ENCODE measurements at places on chromosomes 11 and 22. TPM values are rescaled to one million over a fixed set of nuclear protein-coding genes. Genes with fewer than 3 reads are reported as not detected.

DNA sequence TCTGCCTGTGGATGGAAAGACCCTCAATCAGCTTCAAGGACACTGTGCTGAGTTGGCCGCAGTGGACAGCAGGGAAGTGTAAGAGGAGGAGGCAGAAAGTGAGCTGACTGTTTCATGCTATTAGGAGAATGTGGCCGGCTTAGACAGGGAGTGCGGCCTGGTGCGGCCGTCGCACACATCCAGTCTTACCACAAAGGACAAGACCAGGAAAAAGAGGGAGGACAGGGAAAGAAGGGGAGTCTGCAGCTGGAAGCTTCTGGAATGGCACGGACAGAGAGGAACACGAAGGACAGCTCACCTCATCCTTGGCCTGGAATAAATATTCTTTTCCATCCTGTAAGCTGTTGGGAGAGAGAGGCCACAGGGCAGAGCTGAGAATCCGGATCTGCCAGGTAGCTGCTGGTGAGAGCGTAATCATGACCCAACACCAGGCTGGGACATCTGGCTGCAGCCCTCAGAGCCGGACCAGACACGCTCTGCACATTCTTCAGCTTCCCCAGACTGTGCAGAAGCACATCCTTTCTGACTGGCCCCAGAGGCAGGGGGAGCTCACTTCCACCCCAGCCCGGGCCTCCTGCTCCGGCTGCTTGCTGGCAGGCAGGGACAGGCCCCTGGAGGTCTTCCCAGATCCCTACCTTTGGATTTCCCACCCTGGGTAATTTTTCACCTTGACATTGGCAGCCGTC lies 8.6 kb upstream of the RBM4B start:
- no peaks in the 10 kb centered on the region for H3K36me3 ChIP-seq
- no peak overlapping the region for H3K4me3 ChIP-seq
- H3K27ac ChIP-seq, result no peak overlapping the region
- H3K4me1 ChIP-seq, result no peaks in the 10 kb centered on the region
- no peak for DNase-seq

DNA sequence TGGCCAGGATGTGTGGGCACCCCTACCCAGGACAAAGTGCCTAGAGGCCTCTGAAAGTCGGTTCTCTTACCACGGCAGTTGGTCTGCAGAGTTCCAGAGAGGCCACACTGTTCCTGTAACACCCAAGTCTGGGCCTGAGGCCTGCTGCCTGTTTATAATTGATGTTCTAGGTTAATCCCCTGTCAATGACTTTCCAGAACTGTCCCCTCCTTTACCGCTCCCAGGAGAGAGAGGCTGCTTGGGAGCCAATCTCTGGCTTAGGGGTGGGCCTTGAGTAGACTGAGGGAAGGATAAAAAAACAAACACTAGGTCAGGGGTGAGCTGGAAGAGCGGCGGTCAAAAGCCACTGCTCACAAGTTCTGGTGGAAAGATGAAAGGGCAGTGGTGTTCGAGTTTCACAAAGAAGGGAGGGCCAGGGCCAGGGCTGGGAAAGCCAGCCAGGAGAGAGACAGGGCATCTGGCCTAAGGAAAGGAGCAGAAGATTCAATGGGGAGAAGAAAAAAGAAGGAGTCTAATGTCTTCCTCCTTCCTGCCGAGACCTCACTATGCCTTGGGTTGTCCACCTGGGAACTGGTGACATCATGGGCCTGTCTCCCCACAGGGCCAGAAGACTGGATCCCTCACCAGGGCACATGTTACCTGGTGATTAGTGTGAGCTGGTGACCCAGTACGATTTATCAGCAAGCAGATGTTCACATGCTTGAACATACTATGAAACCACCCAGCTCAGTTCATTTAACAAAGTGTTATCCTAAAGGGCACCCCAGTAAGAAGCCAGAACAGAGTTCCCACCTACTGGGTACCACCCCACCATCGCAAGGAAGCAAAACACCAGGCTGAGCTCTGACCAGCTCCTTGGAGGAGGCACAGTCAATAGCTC lies 50.2 kb downstream of the PC start:
- H3K36me3 ChIP-seq, result no peaks in the 10 kb centered on the region
- H3K27ac ChIP-seq, result no peak overlapping the region
- H3K27me3 ChIP-seq, result no peaks in the 10 kb centered on the region
- no peak overlapping the region for H3K4me3 ChIP-seq
- H3K4me1 ChIP-seq, result no peaks in the 10 kb centered on the region

DNA sequence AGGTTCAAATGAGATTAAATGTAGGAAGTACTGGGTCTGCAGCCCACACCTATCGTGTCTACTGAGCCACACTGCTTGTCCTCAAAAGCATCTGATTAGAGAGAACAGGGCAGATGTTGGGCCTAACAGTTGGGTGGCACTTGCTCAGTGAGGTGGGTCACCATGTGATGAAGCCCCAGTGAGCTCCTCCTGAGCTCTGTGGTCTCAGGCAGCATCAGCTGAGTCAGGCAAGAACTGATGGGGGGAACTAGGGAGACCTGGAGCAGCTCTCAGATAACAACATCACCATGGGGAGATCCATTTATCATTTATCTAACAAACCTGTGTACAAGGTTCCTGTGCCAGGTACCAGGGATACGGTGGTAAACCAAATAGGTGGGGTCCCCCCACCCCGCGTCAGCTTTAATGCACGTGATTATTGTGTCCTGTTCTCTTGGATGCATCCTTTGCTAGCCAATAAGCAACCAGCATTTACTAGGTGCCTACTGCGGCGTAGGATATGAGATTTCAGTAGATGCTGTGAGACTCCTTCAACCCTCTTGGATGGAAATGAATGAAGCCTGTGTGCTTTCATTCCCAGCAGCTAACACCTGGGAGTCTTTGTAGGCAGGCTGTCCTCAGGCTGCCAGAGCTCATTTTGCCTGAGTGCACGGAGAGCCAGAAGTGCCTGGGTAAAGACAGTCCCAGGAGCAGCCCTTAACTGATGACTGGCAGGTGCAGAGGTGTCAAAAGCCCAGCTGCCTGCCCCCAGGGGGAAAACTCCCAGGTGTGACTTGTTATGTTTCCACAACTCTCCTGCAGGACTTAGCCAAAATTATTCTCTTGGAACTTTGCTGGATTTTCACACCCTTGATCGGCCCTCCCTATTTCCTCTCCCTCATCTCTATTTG lies 73.6 kb upstream of the NARS2 start:
- H3K36me3 ChIP-seq, result no peaks in the 10 kb centered on the region
- H3K4me3 ChIP-seq, result no peak overlapping the region
- no peak overlapping the region for H3K27ac ChIP-seq
- no peaks in the 10 kb centered on the region for H3K27me3 ChIP-seq

GRCh38 chr11:79564288-79564925 lies 123.6 kb upstream of the TENM4 start:
- H3K27me3 ChIP-seq, result no peaks in the 10 kb centered on the region
- no peaks in the 10 kb centered on the region for H3K36me3 ChIP-seq
- H3K27ac ChIP-seq, result no peak overlapping the region
- DNase-seq, result no peak
- no peak overlapping the region for H3K4me3 ChIP-seq
- H3K4me1 ChIP-seq, result no peaks in the 10 kb centered on the region

GRCh38 chr22:30332994-30333706 lies 6.4 kb upstream of the TBC1D10A start:
- peaks cover 66% of the 10 kb centered on the region for H3K36me3 ChIP-seq
- DNase-seq, result no peak
- no peak overlapping the region for H3K4me3 ChIP-seq
- no peak overlapping the region for H3K27ac ChIP-seq

The GLYAT gene
- not detected for total RNA-seq

GRCh38 chr11:105612771-105613170 lies 2.9 kb downstream of the GRIA4 start:
- peaks cover 13% of the 10 kb centered on the region for H3K27me3 ChIP-seq
- H3K36me3 ChIP-seq, result no peaks in the 10 kb centered on the region
- H3K27ac ChIP-seq, result no peak overlapping the region
- peaks cover 11% of the 10 kb centered on the region for H3K4me1 ChIP-seq
- DNase-seq, result no peak

DNA sequence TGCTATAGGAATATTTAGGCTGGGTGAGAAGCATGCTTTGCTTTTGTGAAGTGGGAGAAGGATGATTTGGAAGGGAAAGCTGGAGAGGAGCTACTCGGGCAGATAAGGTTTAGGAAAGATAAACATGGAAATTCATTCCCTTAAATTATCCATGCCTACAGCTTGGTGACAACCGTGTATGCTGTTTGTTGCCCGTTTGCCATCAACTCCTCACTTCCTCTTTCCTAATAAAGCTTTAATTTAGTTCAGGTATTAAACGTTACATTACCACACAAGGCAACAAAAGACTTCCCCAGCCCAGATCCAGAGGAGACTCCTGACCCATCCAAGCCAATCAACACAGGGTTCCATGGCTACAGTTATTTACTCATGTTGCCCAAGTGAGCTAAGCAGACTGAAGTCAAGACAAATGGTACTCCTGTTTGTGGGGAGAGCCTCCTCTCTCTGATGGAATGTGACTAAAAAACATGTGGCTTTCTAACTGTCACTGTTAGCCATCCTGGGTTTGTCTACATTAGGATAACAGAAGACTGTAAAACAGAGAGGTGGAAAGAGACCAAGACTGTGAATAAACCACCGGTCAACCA lies 101.7 kb upstream of the GRAMD1B start:
- no peak for DNase-seq
- H3K4me3 ChIP-seq, result no peak overlapping the region
- no peak overlapping the region for H3K27ac ChIP-seq
- H3K36me3 ChIP-seq, result no peaks in the 10 kb centered on the region
- H3K4me1 ChIP-seq, result no peaks in the 10 kb centered on the region

DNA sequence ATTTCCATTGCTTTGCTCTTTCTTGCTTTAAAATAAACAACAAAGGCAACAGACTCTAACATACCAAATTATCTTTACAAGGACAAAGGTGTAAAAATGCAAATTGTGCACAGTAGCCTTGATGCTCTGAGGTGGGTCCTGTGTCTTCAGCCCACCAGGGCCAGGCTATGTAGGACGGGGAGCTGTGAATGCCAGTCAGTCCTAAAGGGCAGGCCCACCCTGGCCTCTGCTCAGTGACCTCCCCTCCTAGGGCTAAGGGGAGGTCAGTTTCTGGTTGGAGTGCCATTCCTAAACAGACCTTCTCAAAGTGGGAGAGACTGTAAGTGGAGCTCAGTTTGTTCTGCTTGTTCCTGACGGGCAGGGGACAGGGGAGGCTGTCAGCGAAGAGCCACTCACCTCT lies 78.0 kb upstream of the SUSD2 start:
- H3K27ac ChIP-seq, result no peak overlapping the region
- H3K27me3 ChIP-seq, result no peaks in the 10 kb centered on the region
- H3K4me3 ChIP-seq, result no peak overlapping the region
- H3K4me1 ChIP-seq, result no peaks in the 10 kb centered on the region
- peaks cover 46% of the 10 kb centered on the region for H3K36me3 ChIP-seq

DNA sequence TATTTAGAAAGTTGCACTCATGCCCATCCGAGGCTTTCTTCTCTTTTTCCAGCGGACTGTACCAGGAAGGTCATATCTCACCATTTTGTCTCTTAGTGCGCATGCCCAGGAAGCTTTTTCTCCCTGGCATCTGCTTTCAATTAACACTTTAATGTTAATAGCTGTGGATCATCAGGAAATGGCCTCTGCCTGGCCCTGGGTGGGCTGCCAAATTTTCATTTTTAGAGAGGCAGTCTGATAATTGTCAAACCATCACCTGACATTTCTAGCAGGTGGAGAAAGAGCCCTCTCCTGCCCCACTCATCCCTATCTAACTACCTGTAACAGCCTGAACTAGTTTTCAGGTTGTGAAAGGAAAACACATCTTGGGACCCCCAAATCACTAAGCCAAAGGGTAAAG lies 257.4 kb upstream of the LRRC4C start:
- no peaks in the 10 kb centered on the region for H3K27me3 ChIP-seq
- H3K36me3 ChIP-seq, result no peaks in the 10 kb centered on the region
- no peak overlapping the region for H3K27ac ChIP-seq
- no peak overlapping the region for H3K4me3 ChIP-seq
- DNase-seq, result no peak

- H3K4me3 ChIP-seq, result no peak overlapping the region
- peaks cover 24% of the 10 kb centered on the region for H3K4me1 ChIP-seq
- H3K36me3 ChIP-seq, result no peaks in the 10 kb centered on the region
- H3K27me3 ChIP-seq, result peaks cover 37% of the 10 kb centered on the region
Measured at GRCh38 chr11:32428665-32429303, 6.6 kb downstream of the WT1 start.

GRCh38 chr11:76139314-76139713 lies 67.0 kb downstream of the WNT11 start:
- peaks cover 8% of the 10 kb centered on the region for H3K36me3 ChIP-seq
- no peaks in the 10 kb centered on the region for H3K4me1 ChIP-seq
- H3K4me3 ChIP-seq, result no peak overlapping the region
- no peak overlapping the region for H3K27ac ChIP-seq
- DNase-seq, result no peak

Measured in CD4-positive, alpha-beta memory T cell (primary cell).